ENCODE measurements at places on chromosomes 2 and 18. TPM values are rescaled to one million over a fixed set of nuclear protein-coding genes. Genes with fewer than 3 reads are reported as not detected.
A peak's percentile ranks its signal among the peaks of the same experiment; 100 is the strongest.

- H3K36me3 ChIP-seq, result no peaks in the 10 kb centered on the region
- no peak overlapping the region for H3K4me3 ChIP-seq
- no peak for DNase-seq
- H3K4me1 ChIP-seq, result no peaks in the 10 kb centered on the region
- H3K27me3 ChIP-seq, result no peaks in the 10 kb centered on the region
- H3K27ac ChIP-seq, result no peak overlapping the region
These were observed 757.6 kb downstream of the NR4A2 start for GRCh38 chr2:155574941-155575340.

DNA sequence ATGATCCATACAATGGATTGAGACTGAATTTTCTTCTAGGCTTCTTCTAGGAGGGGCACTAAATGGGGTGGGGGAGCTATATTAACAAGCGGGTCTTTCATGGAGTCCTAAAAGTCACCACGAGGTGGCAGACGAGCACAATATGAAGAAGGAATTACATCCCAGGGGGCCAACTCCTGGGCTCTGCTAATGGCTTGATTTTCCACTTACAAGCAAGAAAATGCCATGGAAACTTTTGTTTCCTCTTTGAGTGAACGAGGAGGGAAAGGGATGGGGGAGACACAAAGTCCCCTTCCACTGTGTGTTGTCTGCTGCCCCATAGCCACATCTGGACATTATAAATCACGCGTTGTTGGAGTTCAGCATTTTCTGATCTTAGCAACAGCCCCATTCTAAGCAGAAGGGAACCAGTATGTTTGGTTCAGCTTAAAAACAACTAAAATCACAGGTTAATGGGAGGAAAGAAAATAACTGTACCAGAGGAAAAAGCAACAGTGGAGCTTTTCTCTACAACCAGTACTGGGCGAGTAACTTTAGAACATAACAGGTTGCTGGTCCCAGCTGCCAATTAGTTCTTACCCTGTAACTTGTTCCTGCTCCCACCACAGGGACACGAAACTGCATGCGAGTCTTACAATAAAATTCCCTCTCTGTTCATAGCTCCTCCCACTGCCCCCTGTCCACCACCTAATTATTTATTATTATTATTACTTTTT is 285.0 kb upstream of the PARD3B start:
- H3K36me3 ChIP-seq, result no peaks in the 10 kb centered on the region
- peak; percentile 78 for DNase-seq
- H3K4me3 ChIP-seq, result no peak overlapping the region
- H3K27me3 ChIP-seq, result no peaks in the 10 kb centered on the region
- no peak overlapping the region for H3K27ac ChIP-seq

GRCh38 chr18:24033641-24034412 is 19.3 kb downstream of the TTC39C start:
- H3K27ac ChIP-seq, result no peak overlapping the region
- no peak for DNase-seq
- no peaks in the 10 kb centered on the region for H3K36me3 ChIP-seq
- H3K4me1 ChIP-seq, result no peaks in the 10 kb centered on the region
- no peaks in the 10 kb centered on the region for H3K27me3 ChIP-seq

DNA sequence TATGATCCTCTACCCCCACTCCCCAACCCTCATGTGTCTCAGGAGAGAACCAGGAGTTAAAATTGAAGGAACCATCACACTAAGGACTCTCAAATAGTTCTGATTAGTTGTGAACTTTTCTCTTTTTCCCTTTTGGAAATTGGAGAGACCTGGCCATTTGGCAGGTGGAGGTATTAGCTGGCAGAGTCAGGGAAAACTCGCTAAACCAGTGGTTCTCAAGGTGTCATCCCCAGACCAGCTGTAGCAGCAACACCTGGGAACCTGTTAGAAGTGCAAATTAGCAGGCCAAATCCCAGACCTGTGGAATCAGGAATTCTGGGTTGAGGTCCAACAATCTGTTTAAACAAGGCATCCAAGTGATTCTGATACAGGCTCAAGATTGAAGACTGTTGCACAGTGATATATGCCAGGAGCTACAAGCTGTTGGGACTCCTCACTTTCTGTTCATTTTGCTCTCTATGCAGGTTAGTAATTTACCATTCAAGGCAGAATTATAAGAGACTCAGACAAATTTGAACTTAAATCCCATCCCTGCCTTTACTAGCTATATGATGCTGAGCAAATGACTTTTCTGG is 2.8 kb upstream of the TMEM131 start:
- peaks cover 2% of the 10 kb centered on the region for H3K27me3 ChIP-seq
- no peak for DNase-seq
- H3K4me1 ChIP-seq, result no peaks in the 10 kb centered on the region
- no peak overlapping the region for H3K4me3 ChIP-seq

LAMA1 gene
- total RNA-seq, result 24.9 TPM

FARP2 gene
- total RNA-seq, result 29.3 TPM
